Stimulated activated CD8-positive, alpha-beta memory T cell treated with anti-CD3 and anti-CD28 coated beads, Interleukin-2, amount 100 ng/mL, for 1 hour (primary cell): ENCODE measurements at places on chromosomes 5 and 9.

DNA sequence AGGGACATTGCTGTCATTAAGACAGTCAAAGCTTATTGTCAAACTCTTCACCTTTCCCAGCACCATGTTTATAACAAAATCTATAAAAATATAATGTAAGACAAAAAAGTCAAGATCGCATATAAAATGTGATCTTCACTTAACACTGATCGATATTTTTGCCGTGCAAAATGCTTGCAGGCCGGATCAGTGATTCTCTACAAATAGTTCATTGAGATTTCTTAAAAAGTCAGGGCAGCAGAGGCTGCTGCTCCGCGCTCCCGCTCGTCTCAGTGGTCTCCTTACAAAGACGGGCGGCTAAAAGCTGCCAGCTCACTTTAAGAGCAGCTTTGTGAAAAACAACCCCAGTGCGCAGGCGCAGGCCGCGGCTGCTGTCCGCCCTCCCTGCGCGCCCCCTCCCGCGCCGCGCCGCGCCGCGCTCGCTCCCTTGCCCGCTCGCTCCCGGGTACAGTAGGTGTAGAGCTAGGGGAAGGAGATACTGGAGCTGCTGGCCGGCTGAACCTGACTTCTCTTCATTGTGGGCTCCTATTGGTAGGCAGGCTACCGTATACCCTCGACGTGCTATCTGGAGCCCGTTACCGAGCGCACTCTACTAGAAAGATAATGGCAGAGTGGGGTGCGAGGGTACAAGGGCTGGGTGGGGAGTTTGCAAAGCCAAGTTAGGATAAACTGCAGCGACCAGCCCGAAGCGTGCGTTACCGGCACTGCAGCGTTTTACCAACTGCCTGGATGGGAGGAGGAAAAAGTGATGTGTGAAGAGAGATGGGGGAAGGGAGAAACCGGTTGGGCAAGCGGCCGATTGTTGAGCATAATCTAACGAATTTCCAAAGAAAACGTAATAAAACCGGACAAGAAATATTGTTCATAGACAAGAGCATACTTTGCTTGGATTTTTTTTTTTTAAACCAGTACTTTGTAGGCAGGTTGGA, at the start of gene ARRDC3:
TSS of gene ARRDC3 (minus strand) at position 291 of the 929 bp plus-strand sequence. CDS start at position 66, 225 bp downstream.
- DNase-seq, result peak; percentile 90

- no peak for DNase-seq
Observed at GRCh38 chr5:127280491-127281220, 9.9 kb upstream of the MEGF10 start.

GRCh38 chr5:126354012-126354857, 69.0 kb upstream of the GRAMD2B start:
- no peak for DNase-seq

DNA sequence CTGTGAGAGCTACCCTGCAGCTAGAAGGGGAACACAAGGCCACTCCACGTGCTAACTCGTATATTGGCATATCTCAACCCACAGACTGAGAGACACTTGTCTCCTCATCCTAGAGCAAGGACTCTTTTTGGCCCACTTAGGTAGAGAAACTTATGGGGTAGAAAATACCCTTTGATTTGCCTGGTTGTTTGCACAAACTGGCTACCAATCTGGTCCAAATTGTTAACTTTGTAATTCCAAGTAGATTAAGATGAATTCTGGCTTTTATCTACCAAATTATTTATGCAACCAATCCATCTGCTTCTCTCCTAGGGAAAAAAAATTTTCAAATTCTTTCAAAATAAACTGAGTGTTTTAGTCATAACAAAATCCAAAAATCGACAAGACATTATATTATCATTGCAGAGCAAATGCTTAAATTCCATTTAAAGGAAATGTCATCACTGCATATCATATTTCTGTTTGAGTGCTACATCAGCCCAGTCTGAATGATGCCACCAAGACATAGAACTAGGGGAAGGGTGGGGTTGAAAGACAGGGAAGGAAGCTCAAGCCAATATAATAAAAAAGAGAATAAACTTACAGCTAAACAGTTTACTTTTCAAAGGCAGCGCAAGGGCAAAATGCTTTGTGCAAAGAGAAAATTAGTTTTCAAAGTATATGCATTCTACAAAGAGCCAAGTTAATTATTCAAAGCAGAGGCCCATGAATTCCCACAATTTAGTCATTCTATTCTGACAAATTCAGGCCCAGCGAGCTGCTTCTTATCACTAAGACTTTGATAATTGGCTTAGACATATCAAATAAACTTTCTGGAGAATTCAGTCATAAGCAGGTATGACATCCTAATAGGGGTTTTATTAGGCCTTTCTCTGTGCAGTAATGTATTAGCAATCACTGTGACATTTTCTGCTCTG, 198.0 kb downstream of the CAAP1 start:
- DNase-seq, result no peak

- DNase-seq, result no peak
Observed at GRCh38 chr9:4850603-4851310, 58.0 kb downstream of the RCL1 start.

GRCh38 chr5:150605546-150605945, 34.9 kb upstream of the SYNPO start:
- DNase-seq, result no peak

GRCh38 chr5:42315214-42315613, 108.0 kb upstream of the GHR start:
- DNase-seq, result no peak

DNA sequence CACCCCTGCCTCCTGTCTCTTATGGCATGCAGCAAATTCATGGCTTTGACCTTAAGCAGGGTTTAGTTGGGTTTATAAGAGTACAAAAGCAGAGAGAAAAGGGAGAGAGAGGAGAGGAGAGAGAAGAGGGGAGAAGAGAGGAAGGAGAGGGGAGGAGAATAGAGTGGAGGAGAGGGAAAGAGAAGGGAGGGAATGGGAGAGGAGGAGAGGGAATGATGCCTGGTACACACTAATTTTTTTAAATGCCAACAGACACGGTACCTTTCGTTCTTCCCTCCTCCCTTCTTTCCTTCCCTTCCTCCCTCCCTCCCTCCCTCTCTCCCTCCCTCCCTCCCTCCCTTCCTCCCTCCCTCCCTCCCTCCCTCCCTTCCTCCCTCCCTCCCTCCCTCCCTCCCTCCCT, 48.7 kb downstream of the TNC start:
- no peak for DNase-seq

DNA sequence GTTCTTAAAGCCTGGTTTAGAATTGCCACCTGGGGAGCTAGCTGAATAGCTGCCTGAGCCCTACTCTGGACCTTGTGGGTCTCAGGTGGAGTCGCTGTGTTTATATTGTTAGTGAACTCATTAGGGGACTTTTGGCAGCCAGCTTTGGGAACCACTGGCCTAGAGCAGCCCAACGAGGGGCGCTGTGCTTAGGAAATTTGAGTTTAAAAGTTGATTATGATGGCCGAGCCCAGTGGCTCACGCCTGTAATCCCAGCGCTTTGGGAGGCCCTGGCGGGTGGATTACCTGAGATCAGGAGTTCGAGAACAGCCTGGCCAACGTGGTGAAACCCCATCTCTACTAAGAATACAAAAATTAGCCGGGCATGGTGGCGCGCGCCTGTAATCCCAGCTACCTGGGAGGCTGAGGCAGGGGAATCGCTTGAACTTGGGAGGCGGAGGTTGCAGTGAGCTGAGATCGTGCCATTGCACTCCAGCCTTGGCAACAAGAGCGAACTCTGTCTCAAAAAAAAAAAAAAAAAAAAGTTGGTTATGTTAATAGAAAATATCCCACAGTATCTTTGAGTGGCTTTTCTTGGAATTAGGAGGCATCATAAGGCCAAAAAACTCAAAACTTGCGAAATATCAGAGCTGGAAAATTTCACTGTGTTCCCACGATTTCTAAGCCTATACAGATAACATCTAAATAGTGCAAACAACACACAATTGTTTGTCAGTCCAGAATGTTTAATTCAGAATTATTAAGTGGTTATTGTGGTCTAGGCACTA, 809 bp downstream of the MCCC2 start:
- DNase-seq, result no peak

DNA sequence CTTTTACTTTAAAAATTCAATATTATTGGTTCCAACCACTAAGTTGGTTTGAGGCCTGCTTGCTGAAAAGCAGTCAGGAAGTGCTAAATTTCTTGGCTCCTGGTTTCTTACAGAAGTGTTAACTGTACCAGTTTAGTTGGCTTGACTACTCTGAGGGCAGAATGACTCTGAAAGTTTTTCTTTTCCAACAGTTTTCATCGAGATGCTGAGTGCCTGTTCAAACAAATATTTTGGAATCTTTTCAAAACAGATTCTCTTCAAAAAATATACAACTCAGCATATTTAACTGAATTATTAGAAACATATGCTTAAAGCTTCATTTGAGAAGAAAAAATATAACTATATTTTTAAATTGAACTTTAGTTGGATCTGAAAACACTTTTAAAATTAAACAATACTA, 37.0 kb downstream of the SLC38A9 start:
- DNase-seq, result no peak

GRCh38 chr5:14851597-14851996, 20.0 kb downstream of the ANKH start:
- no peak for DNase-seq

DNA sequence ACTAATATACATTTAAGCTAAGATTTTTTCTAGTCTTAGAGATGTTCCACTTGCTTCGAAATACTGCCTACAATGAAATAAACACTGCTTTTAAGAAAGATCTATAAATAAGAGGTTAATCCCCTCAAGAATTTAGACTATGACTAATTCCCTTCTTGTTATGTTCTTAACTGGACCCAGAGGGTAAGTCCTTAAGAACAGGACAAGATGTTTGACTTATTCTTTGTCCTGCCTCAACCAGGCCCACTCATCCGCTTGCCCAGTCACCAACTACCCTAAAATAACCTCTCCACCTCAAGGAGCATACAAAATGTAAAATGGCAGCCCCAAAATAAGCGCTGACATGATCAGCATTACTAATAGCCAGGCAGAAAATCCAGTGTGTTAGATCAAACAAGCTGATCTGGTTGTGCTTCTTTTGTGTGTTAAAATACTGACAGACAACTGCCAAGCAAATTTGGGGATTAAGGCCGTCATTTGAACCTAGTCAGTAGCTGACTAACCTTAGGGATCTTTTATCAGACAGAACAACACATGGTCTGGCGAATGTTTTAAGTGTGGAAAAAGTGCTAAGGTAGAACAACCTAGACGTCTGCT, 93.7 kb upstream of the SMC5 start:
- no peak for DNase-seq

DNA sequence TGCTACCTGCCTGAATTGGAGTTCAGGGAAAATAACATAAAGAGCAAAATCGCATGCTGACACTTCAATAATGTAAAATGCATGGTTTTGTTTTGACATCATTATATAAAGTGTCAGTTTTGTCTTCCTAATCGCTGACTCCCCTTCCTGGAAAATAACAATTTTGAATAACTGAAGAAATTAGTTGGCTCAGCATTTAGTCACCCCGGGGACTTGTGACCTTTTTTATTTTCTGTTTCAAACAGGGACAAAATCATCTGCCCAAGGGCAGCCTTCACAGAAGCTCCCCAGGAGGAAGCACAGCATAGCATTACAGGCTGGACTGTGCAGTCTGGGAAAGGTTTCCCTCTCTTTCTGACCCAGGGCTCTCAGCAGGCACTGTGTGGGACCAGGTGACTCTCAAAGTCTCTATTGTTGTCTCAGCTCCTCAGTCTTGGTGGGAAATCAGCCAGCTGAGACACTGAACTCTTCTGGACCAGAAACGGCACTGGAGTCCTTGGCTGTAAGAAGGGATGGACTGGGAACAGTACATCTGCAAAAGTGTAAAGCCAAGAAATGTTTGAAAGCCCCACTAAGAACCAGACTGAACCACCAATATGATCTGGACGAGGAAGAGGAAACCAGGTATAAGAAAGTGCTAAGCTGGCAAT, 671.3 kb upstream of the KLF4 start:
- no peak for DNase-seq

- no peak for DNase-seq
Observed at GRCh38 chr9:121434969-121435368, 64.7 kb downstream of the GGTA1 start.

GRCh38 chr5:82901281-82901888, 175.8 kb downstream of the TMEM167A start:
- no peak for DNase-seq

- DNase-seq, result no peak
Observed at GRCh38 chr5:149217803-149218155, 53.9 kb upstream of the AFAP1L1 start.

- DNase-seq, result no peak
Observed at GRCh38 chr9:6564360-6564759, 81.2 kb downstream of the GLDC start.

DNA sequence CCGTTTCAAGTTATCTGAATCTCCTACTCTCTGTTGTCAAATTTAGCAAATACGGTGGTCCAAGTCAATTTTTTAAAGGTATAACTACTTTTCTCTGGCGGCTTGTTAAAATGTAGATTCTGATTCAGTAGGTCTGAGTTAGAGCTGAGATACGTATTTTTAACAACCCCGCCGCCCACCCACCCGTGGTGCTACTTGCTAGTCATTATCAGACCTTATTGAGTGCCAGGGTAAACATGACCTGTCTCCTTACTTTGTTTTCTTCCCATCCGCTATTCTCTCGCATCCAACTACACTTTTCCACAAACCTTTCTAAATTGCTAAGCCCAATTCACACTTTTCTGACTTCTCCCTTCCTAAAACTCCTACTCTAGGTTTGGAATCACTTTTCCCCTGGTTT, 694 bp upstream of the PLAA start:
- no peak for DNase-seq

GRCh38 chr9:128625391-128626146, 31.1 kb downstream of the DYNC2I2 start:
- DNase-seq, result no peak

- no peak for DNase-seq
Observed at GRCh38 chr5:148687427-148687826, 33.1 kb upstream of the HTR4 start.

GRCh38 chr9:113150670-113151611, at the start of gene SLC31A2:
Gene SLC31A2 (plus strand): TSS chr9:113151007. CDS start chr9:113151075, 68 bp downstream.
- peak; percentile 71 for DNase-seq

DNA sequence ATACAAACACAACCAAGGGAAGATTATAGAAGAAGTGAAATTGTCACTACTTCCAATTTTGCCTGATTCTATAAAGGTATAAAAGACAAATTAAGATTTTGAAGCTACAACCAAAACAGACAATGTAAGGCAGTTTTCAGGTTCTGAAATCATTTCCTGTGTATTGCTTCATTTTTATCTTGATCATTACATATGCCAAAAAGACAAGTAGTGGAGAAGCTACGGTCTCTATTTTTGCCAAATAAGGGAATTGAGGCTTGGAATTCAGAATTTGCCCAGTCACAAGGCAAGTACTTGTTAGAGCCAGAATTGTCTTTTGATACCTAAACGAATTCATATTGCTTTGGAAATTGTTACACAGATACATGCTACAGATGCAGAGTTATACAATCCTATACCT, 20.6 kb downstream of the EDIL3 start:
- no peak for DNase-seq

- DNase-seq, result no peak
Observed at GRCh38 chr5:14472986-14473567, 108.5 kb upstream of the OTULINL start.

- DNase-seq, result no peak
Observed at GRCh38 chr9:120985819-120986222, 59.2 kb upstream of the TRAF1 start.
